Left lung (tissue), 14 donors: ENCODE measurements at places on chromosomes 7 and 10.
A peak's percentile ranks its signal among the peaks of the same experiment; 100 is the strongest.

GRCh38 chr7:148911626-148912025 is 27.5 kb upstream of the EZH2 start:
- DNase-seq: no peak

DNA sequence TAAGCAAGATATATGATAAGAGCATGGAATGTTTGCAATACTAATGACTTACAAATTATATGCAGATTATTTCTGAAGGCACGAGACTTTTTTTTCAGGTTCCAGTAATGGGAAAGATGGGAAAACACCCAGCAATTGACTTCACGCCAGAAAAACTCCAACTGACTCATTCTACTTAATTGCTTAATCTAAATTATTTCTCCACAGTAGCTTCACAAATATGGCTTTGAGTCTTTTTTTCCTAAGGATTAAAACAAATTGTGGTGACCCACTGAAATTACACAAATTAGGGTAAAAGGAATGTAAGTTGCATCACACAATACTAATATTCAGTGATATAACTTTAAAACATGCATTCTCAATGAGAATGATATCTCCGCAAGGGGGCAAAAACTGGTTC is 138.7 kb downstream of the GNAI1 start:
- no peak for DNase-seq

GRCh38 chr7:110442381-110442837 is 648.5 kb upstream of the LRRN3 start:
- no peak for DNase-seq

DNA sequence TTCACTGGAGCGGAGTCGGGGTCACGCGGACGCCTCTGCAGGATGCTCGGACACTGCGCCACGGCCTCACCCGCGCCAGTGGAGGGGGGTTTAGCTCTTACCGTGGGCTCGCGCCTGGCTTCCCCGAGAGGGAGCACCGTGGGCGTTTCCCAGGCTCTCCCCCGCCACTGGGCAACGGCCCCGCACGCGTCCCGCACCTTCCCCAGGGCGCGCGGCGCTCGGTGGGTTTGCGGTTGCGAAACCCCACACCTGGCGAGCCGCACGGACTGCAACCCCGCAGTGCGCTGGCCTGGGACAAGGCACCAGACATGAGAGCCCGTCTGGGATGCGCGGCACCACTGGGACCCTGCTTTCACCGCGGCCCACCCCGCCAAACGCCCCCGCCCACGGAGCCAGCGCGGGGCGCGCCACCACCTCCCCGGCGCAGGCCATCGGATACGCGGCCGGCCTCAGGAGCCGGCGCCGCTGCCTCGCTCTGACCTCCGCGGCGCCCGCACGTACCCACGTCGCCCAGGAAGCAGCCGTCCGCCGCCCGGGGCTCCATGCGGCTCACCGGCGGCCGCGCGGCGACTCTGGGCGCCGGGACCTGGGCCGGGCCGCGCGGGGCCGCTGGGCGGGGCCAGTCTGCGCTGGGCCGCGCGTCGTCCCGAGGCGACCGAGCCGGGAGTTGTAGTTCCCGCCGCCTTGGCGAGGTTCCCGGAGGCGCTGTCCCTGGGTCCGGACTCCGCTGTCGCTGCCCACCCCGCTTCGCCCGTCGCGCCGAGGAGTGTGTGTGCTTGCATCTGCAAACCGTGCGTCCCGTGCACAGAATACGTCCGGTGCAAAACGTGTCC is at the start of gene ASB13:
TSS of gene ASB13 (minus strand) at position 588 of the 833 bp plus-strand sequence. CDS start at position 544, 44 bp downstream.
- peak; percentile 93 for DNase-seq

DNA sequence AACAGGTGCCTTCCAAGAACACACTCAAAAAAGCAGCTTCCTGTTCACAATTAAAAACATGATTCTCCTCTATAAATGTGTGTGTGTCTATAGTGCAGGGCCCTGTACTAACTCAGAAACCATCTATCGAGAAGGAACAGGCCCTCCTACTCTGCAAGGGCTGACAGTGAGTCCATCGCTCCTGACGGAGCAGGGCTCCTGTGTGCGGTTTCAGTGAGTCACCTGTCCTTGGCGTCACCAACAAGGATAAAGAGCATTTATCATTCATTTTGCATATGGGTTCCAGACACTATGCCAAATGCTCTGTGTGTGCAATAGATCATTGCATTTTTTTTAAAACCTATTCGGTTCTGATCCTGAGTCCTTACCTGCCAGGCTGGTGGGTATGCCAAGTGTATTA is 63.7 kb downstream of the TACC2 start:
- no peak for DNase-seq

DNA sequence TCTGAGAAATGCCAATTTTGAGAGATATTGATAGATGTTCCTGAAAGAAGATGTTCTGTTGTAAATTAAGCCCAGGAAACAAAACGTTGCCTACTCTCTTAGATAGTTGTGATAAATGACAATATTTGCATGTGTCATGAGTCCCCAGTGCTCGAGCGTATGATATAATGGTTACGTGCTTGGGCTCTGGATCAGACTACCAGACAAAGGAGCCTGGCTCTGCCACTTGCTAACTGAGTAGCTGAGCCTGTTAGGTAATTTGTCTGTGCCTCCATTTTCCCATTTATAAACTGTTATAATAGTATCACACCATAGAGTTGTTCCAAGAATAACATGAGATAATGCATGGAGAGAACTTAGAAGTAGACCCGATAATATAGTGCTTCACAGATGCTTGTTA is 1.8 kb downstream of the A1CF start:
- DNase-seq: no peak

- no peak for DNase-seq
These were observed 39.3 kb downstream of the TMEM178B start for GRCh38 chr7:141113131-141113530.

DNA sequence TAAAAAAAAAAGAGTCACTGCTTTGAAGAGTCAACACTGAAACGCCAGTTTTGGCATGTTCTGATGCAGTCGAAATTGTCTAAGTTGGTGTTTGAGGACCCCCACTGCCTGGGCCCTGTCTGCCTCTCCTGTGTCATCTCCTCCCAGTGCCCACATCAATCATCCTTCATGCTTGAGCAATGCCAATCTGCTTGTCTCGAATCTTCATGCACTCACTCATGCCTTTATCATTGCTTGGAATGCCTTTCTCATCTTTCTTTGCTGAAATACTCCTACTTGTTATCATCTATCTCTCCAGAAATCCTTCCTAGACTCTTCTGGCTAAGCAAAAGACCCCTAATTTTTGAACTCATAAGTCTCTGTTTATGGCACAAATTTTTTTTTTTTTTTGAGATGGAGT is 42.1 kb upstream of the PLPP4 start:
- no peak for DNase-seq

DNA sequence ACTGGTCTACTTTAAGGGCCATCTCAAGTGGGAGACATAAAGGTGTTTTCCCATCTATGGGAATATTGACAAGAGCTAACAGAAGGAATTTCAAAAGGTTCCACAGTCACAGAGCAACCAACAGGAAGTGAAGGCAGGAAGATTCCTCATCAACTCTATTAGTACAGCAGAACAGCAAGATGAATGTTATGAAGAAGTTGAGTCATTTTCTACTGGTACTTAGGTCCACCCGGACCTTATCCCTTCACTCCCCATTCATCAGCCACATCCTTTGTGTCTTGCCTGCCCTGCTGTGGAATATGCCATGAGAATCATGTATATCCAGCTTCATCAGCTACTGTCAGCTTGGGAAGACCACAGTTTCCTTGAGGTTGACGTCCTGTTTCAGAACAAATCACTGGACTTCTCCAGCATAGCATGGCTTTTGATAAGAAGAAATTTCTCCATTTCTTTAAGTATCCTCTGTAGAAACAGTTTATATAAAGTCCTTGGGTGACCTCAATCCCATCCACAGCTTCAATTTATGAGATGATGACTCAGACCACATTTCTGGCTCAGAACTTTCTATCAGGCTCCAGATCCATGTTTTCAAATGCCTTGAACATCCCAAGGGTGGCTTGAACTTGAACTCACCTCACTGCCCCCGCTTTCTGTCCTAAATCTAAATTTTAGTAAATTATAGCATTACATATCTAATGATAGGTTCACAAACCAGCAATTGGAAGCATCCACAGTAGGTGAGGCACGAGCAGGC is 84.9 kb upstream of the AGK start:
- no peak for DNase-seq

DNA sequence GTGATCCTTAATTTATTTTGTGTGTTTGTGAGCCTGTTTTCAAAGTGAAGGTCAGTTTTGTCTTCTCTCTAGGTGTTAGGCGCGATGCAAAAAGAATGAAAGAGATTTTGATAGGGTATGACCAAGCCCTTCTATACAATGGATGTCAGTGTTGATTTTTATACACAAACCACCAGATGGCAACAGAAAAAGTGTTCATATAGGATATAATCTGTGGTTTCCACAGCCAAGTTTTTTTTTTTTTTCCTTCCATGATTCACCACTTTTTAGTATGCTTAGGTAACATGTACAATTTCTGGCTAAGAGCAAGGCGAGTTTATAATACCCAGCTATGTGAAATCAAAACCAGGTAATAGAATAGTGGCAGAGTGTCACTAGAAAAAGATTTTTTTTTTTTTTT is 8.1 kb downstream of the SDK1 start:
- DNase-seq: no peak

- peak; percentile 56 for DNase-seq
These were observed 89.8 kb downstream of the UNCX start for GRCh38 chr7:1322240-1323110.

GRCh38 chr7:29255906-29256692 is 61.5 kb downstream of the CHN2 start:
- DNase-seq: no peak

DNA sequence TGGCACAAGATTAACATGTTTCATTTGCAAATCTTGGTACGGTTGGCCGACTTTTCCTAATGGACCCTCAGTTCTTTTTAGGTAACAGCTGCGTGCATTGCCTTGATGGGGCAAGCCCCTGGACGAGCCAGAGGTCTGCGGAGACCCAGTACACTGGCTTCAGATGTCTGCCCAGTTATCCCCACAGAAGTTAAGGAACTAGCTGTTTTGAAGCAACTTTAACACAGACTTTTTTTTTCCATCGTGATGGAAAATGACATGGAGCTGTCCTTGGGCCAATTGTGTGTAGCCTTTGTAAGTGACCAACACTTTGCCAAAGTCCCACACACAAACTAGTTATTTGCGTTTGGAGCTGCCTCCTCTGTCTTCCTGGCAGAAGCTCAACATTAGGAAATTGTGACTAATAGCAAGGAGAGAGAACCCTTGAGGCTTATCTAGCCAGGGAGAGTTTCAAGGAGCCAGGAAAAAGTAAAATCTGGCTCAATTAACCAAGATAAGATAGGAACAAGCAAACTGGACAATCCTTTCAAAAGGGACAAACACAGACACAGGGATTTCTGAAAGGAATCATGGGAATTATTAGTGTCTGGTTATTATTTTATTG is 99.6 kb upstream of the BMPER start:
- peak; percentile 19 for DNase-seq
